ENCODE measurements at places on chromosomes 13 and 19.

- DNase-seq: no peak
These were observed 32.2 kb downstream of the VASP start for GRCh38 chr19:45539459-45539858.

DNA sequence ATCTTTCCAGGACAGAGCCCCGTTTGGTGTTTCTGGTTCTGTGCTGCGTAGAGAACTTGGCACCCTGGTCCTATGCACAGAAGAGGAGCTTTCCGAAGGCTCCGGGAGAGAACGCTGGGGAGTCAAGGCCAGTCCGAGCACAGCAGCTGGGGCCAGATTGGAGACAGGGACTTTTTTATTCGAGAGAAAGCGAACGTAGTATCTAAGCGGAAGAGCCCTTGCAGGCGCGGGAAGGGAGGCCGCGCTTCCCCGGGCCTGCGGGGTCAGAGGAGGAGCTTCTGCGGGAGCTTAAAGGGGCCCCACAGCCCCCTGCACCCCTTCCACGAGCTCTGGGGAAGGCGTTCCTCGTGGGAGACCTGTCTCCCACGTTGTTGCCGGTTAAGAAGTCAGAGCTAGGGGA is 48.6 kb upstream of the ARHGEF7 start:
- DNase-seq: no peak

GRCh38 chr19:45444318-45445041 is 20.8 kb upstream of the ERCC1 start:
- DNase-seq: peak; percentile 95

DNA sequence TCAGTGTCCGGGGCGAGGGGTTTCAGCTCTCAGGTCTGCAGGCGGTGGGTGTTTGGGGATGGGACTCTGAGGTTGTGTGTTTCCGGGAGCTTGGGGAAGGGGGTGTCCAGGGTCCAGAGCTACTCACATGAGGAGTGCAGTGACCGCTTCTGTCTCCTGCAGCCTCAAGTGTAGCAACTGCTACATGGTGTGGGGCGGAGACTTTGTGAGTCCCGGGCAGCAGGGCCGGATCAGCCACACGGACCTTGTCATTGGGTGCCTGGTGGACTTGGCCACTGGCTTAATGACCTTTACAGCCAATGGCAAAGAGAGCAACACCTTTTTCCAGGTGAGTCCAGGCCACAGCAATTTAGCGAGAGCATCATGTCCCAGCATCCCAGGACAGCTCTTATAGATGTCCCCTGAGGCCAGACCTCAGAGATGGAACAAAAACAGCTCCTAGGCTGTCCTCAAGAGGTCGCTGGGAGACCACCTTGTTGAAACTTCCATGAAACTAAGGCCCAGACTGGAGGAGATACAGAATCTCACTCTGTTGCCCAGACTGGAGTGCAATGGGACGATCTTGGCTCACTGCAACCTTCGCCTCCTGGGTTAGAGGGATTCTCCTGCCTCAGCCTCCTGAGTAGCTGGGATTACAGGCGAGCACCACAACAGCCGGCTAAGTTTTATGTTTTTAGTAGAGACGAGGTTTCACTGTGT is 44.9 kb downstream of the RYR1 start:
- DNase-seq: no peak

DNA sequence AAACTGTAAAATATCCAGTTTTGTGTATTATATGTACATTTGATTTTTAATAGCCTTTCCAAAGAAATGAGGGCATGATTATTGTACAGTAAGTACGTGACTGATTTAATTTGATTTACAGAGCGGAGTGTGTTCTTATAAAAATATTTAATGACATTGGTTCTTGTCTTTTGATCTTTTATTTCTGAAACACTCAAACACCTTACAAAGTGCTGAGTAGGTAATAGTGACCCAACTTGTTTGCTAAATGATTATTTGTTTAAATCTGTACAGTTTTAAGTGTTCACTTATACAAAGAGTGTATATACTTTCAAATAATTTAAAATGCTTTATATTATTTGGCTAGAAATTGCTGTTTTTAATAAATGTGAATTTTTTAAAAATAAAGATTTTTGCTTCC is 71.5 kb downstream of the COG3 start:
- no peak for DNase-seq

DNA sequence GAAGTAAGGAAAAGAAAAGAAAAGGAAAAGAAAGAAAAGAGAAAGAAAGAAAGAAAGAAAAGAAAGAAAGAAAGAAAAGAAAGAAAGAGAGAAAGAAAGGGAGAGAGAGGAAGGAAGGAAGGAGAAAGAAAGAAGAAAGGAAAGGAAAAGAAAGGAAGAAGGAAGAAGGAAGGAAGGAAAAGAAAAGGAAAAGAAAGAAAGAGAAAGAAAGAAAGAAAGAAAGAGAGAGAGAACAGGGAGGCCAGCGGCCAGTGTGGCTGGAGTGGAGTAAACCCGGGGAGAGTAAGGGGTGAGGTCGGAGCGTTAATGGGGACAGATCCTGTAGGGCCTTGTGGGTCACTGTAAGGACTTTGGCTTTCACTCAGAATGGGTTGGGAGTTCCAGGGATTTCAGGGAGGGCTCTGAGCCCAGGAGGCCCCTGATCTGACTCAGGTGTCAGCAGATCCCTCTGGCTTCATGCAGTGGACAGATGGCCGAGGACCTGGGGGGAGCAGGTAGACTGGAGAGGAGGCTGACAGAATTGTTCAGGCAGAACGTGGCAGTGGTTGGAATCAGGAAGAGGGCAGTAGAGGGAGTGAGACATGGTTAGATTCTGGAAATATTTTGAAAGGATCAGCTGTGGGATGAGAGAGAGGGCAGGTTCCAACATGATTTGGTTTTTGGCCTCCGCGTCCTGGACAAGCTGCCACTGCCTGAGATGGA is 19.8 kb upstream of the FXYD3 start:
- DNase-seq: no peak

DNA sequence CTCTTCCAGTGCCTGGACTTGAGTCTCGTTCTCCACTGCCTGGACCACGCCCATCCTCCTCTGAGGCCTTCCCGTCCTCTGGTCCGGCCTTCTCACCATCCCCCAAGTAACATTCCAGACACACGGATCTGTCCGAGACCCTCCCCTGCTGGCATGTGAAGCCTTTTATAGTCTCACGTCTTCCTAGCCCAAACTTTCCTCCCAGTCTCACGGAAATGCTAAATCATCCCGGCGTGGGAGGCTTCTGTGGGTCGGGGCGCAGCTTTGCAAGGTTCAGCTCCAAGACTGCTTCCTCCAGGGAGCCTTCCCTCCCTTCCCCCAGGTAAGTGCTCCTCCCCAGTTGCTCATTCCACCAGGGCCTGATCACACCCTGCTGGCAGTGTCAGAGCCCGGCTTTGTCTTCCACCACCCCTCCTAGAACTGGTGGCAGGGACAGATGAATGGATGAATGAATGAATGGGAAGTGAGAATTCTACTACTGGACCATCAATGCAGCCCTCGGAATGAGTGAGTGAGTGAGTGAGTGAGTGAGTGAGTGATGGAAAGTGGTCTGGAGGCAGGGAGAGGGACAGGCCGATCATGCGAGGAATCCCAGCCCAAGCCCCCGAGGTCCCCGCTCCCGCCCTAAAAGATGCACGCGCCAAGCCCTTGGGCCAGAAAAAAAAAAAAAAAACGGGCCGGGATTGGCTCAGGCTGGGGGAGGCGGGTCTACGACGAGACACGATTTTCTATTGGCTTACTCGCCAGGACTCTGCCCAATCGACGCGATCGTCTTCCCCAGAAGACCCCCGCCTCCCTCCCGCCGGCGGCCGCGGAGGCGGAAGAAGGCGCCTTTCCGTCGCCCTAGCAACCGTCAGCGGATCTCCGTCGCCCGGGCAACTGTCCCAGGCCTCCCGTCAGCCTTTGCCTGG is 9.3 kb downstream of the EPHX3 start:
- DNase-seq: peak; percentile 98

- DNase-seq: no peak
These were observed 45.0 kb upstream of the RNF113B start for GRCh38 chr13:98222081-98222554.

- DNase-seq: no peak
These were observed 104.4 kb downstream of the KDM4B start for GRCh38 chr19:5073153-5073844.

DNA sequence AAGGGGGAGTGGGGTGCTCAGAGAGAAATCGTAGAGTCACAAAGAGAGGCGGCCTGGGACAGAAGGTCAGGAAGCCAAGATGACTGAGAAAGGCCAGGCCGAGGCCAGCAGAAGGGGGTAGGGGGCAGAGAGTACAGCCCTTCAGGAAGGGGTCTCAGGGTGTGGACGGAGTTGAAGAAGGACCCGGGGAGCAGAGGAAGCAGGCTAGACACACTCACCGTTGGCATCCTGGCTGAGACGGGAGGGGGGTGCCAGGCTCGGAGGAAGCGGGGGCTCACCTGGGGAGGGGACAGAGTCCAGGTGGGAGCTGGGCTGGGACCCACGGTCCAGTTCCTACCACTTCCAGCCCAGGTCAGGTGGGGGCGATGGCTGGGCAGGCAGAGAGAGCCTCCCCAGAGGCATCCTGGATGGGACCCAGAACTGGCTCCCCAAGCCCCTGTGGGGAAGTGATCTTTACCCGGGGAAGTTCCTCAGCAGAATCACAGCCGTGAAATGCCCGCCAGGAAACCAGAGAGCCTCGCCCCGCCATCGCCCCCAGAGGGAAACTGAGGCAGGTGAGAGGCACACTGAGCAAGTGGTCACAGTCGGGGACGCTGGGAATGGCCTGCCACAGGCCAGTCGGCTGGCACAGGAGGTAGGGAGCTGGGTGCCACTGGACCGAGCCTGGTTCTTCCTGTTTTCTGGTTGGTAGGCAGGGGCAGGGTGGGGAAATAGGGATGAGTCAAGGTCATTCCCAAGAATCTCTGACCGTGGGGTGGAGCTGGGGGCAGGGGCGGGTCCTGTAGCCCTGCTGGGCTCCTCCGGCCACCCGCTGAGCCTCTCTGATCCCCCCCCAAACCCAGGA is 1.4 kb downstream of the MATK start:
- DNase-seq: no peak

DNA sequence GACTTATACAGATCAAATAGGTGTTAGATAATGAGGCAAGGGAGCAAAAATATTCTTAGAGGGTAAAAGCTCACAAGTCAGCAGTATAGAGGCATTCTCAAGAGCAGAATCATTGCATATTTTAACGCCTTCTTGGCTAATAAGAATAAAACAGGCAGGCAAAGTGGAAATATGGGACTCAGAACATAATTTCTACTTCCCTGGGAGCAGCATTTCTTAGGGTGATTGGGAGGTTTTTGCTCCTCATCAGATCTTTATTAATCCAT is 39.6 kb downstream of the LHFPL6 start:
- no peak for DNase-seq

DNA sequence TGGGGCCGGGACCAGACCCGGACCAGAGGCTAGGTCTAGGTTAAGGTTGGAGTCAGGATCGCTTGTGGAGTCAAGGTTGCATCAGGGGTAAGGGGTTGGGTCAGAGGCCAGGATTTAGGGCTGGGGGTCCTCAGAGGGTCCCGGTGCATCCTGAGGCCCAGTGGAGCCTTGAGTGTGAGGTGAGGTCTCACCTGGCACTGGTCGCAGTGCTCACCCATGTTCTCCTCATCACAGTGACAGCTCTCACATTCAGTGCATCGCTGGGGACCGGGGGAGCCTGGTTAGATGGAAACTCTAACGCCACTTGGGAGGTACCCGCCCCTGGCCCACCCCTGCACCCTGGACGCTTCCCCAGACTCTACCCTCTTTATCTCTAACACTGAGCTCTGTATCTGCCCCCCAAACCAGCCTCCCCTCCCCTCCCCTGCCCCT is 3.1 kb downstream of the HRC start:
- DNase-seq: peak; percentile 4

GRCh38 chr19:14072535-14073260 is at the start of gene MISP3:
Gene MISP3 (plus strand): TSS chr19:14072786. CDS start chr19:14073310, 524 bp downstream.
- no peak for DNase-seq

DNA sequence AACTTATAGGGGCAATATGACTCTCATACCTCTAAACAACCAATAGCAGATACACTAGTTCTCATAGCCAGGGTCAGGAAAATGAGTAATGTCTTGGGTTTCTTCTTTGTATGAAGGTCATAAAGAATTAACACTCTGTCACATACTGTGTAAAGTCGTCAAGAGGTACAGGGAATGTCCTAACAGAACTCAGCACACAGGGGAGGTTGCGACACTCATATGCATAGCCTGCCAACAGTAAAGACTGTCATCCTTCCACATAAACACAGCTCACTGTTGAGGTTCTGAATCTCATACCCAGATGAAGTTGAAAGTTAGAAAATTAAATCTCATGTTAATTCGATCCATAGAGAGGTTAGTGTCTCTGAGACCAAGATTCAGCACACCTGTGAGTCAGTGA is 34.2 kb upstream of the ZNF254 start:
- no peak for DNase-seq

- DNase-seq: no peak
These were observed 1210.2 kb upstream of the ATXN8OS start for GRCh38 chr13:68897331-68897928.

GRCh38 chr13:25085125-25085742 is 10.7 kb upstream of the PABPC3 start:
- DNase-seq: no peak

DNA sequence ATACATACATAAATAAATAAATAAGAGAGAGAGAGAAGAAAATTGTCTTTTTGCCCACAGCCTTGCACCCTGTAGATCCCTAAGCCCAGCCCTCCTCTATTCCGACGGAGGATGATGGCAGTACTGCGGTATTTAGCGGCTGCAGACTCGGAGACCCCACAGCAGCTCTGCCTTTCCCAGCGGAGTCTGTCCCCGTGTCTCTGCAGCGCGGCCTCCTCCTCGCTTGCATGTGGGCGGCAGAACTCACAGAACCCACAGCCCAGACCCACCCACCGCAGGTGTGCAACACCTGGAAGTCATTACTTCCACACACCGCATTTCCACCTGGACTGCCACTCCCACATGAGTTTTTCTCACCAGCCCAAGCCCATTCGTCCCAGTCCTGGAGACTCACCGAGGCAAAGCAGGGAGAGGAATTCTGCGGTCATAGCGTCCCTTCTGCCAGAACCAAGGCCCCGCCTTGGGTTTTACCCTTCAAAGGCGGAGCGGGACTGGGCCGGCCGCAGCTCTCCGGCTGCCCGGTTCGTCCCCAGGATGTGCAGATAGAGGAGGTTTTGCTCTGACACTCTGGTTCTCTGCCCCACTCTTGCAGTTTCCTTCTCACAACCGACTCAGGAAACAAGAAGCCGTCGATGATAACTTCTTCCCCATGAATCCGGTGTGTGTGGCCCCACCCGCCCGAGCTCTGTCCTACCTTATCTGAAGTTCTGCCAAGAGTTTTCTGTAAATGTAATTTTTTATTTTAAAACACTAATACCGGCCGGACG is at the start of gene VSTM1:
VSTM1 (minus strand) TSS at position 548 of the 767 bp plus-strand sequence; CDS start at position 428, 120 bp downstream.
- no peak for DNase-seq

DNA sequence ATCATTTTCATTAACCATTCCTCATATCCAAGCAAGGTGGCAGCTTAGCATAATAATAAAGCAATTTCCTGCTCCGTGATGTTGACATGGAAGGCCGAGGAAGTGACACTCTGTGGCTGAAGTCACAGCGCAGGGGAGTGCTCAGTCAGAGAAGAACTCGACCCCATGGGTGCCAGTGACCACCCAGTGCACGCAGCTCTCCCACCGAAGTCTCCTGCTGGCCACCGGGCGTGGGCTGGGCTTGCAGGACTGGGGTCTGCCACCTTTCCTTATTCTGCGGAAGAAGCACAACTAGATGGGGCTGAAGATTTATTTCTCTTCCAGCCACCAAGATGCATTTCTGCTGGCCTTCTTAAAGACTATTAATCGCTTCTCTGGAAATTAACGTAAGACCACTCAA is 132.1 kb upstream of the SPACA7 start:
- no peak for DNase-seq

All from left hindlimb (tissue), 1 donor.